ENCODE measurements at places on chromosomes 13 and 19. TPM values are rescaled to one million over a fixed set of nuclear protein-coding genes. Genes with fewer than 3 reads are reported as not detected.

- no peak for DNase-seq
Observed at GRCh38 chr13:101703838-101704237, 251.4 kb downstream of the ITGBL1 start.

- peak; percentile 64 for DNase-seq
Observed at GRCh38 chr13:99895444-99896368, 75.9 kb downstream of the ZIC5 start.

- no peak for DNase-seq
Observed at GRCh38 chr13:24035411-24035810, 125.1 kb upstream of the SPATA13 start.

- DNase-seq = no peak
Observed at GRCh38 chr13:37136187-37136586, 30.7 kb upstream of the CSNK1A1L start.

The DACH1 gene
- not detected for total RNA-seq

- no peak for DNase-seq
Observed at GRCh38 chr13:59345311-59345710, 818.4 kb downstream of the DIAPH3 start.

- no peak for DNase-seq
Observed at GRCh38 chr13:27924529-27925141, 4.8 kb downstream of the PDX1 start.

The ZNF816 gene
- 9.5 TPM for total RNA-seq

GRCh38 chr13:59834801-59835200 lies 328.9 kb downstream of the DIAPH3 start:
- DNase-seq = no peak

The ALOX5AP gene
- 1.6 TPM for total RNA-seq

DNA sequence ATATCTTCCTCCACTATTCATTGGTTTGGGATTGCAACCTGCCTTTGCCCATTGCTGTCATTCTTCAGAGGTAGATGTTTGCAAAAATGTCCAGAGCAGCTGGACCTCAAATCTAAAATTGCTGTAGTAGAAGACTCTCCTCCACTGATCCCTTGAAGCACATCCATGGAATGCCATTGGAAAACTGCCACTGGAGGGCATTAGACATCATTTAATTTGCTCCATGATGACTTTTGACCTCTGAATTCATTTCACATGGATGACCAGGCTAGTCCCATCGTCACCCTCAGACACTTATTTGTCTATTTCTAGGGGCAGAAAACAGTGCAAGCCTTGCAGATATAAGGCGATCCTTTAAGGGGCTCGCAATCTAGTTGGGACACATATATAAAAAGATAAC lies 33.9 kb upstream of the FLT1 start:
- DNase-seq = peak; percentile 6

GRCh38 chr19:10655457-10656312 lies 1.5 kb downstream of the ILF3 start:
- DNase-seq = peak; percentile 64

DNA sequence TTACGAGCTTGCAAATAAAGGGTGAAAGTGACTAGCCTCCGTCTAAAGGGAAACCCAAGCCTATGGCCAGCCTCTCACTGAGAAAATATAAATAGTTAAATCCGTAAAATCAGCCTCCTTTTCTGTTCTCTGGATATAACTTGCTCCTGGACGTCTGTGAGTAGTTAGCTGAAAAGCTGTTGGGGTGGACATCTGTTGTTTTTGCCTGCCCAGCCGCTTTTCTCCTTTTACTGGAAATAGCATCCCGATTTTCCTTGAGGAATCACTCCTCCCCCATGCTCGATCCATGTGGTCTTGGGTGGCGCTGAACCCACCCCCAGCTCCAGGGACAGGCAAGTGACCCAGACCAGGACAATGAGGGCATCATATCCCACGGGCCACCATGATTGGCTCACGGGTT lies 291.5 kb upstream of the ZNF507 start:
- DNase-seq = no peak

The ZNF556 gene
- total RNA-seq = 0.08 TPM

The GPR183 gene
- total RNA-seq = 49.7 TPM

All from SJSA1 (cell line).